ENCODE measurements at places on chromosomes 7 and 10. TPM values are rescaled to one million over a fixed set of nuclear protein-coding genes. Genes with fewer than 3 reads are reported as not detected.

The TMEM196 gene
- not detected for total RNA-seq

The CHAT gene
- not detected for total RNA-seq

The SLC26A3 gene
- total RNA-seq, result not detected

The PLCE1 gene
- total RNA-seq, result 2.5 TPM

The TMEM229A gene
- total RNA-seq, result 0.07 TPM

The HOXA13 gene
- not detected for total RNA-seq

The TUBAL3 gene
- total RNA-seq, result not detected

The OSBPL3 gene
- total RNA-seq, result 8.0 TPM

The SFTPA2 gene
- total RNA-seq, result not detected

The GRM3 gene
- total RNA-seq, result not detected

The MINDY4 gene
- total RNA-seq, result 5.7 TPM

Data from smooth muscle cell of the pulmonary artery (primary cell).